Stimulated activated CD4-positive, alpha-beta T cell treated with anti-CD3 and anti-CD28 coated beads, Interleukin-2, amount 100 ng/mL, for 24 hours (primary cell): ENCODE measurements at places on chromosomes 11 and 22.

GRCh38 chr11:23781803-23782560 lies 714.9 kb upstream of the LUZP2 start:
- no peak for DNase-seq

DNA sequence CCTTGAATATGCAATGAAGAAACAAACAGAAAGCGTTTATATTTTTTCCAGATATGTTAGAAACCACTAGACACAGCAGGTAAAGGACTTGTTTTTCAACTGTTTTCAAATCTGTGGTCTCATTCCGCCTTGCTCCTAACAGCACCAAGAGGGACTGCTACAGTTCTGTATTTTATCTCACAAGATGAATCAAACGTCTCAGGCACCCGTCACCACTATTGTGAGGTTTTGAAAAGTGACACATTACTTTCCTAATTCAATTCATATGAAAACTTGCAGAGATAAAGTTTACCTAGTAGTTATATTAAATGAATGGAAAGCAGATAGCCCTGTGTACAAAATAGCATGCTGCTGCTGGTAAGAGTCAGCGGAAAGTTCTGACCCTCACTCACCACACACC lies 386.3 kb downstream of the ETS1 start:
- DNase-seq = no peak

DNA sequence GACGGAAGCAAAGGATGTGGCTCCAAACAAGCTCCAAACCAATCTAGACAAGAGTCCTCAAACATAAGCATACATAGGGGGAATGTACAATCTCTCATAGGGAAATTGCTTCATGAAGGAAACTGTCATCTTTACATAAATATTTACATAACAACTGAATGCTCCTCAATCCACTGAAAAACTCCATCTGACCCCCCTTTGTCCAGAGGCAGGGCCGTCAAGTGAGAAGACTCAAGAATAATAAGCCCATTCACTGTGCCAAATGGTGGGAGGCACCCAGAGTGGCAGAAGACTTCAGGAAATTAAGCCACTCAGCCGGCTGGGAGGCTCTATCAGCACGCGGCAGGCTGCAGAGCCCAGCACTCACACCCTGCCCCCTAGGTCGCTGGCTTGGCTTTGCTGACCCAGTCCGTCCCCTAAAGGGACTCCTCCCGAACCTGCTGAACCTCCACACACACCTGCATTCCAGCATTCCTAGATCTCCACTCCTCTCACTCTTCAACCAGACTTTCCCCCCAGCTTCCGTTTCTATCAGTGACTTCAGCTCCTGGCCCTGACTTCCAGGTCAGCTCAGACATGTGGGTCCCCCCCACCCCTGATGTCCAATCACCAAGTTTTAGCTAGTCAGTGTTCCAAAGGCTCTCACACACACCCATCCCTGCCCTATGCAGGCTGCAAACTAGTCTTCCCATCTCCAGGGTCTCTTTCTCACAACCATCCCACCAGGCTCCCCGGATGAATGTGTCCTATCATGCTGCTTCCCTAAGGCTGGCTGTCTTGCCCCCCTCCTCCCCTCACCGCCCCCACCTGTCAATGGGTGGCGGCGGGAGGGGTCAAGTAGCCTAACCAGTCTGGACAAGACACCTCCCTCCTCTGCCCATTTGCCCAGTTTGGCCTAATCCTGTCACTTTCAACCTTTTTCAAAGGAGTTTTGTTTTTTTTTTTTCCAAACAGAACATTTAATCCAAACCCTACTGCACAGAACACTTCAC lies 11.3 kb downstream of the VPS37C start:
- DNase-seq = no peak

DNA sequence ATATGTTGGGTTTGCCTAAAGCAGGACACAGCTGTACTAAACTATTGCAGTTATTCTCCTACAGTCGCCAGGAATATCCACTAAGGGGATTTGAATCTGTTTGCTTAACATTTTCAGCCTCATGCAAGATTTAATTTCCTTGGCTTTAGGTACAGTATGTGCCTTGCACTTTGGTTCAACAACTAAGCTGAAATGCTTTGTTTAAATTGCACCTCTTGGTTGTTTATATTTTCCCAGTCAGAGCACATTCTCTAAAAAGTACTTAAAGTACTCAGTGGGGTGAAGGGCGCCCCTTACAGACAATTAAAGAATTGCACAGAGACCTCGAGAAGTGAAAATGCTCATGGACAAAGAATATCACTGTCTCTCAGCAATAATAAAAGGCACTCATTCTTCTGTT lies 107.8 kb upstream of the MTNR1B start:
- no peak for DNase-seq

DNA sequence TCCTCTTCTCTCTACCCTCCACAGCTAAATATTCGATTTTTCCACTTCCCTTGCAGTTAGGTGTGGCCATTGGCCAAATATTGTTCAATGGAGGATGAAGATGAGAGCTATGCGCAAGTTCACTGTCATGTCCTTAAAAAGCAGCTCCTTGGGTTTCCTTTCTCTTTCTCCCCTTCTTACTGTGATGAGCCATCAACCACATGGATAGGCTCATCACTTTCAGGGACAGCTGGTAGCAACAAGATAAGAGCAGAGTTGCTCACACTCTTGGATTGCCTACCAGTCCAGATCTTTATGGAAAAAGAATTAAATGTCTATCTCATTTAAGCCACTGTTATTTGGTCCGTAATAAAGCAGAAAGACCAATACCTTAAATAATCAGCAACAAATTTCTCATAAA lies 377.0 kb downstream of the DDX10 start:
- no peak for DNase-seq

- no peak for DNase-seq
Observed at GRCh38 chr11:104124979-104125378, 39.0 kb downstream of the PDGFD start.

DNA sequence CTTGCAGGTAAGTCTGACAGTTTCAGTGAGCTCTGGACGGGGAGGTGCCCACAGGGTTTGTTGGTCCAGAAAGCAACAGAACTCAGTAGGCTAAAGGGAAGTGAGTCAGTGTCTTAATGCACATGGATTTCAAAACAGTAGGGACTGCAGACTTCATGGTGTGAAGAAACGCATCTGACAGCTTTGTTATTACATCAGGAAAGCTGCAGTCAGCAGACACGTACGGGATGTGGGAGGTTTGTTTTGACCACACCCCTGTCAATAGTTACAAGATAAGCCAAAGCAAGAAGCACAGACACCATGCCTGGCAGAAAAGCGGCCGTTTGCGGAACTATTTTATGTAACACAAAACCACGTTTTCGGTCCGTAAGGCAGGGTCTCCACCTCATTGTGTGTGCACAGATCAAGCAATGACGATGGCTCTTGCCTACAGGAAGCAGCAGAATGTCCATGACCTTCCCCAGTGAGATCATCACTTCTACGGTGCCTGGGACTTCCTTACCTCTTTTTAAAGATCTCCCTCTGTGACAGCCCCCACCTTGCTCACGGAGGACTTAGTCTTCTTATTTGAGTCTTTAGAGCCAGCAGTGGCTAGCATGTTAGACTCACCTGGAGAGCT lies 58.2 kb upstream of the FTH1 start:
- DNase-seq = peak; percentile 36

GRCh38 chr11:39120890-39121289 lies 2338.6 kb downstream of the LRRC4C start:
- DNase-seq = no peak

- DNase-seq = no peak
Observed at GRCh38 chr22:37765953-37766576, 41.7 kb upstream of the GCAT start.

DNA sequence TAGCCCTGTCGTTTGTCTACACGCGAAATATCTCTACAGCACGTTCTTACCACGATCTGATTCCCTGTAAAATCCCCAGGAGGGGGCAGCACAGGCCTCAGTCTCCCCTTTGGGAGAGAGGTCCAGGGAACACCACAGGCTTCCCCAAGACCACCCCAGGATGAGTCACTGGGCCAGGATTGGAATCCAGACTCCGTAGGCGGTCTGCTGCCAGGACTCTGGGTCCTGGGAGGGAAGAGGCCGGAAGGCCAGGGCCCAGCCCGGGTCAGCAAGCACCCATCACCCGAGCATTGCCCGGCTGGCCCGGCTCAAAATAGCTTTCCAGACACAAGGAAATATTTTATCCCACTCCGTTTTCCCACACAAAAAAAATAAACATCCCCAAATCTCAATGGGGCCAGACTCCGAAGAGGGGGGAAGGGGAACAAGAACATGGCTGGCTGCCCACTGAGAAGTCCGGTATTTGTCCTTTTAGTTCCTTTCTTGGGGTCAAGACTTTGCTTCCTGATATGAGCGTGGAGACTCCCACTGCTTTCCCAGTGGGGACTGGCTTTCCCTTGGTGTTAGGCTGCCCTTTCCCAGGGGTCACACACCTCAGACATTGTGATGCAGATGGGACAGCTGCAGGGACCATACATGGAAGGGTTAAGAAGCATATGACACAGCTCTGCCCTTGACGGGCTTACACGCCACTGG lies 91.3 kb downstream of the LRRC32 start:
- DNase-seq = no peak

GRCh38 chr11:94933223-94934130 lies 39.9 kb downstream of the CWC15 start:
- DNase-seq = no peak

- no peak for DNase-seq
Observed at GRCh38 chr22:36965696-36966095, 52.3 kb downstream of the CSF2RB start.

DNA sequence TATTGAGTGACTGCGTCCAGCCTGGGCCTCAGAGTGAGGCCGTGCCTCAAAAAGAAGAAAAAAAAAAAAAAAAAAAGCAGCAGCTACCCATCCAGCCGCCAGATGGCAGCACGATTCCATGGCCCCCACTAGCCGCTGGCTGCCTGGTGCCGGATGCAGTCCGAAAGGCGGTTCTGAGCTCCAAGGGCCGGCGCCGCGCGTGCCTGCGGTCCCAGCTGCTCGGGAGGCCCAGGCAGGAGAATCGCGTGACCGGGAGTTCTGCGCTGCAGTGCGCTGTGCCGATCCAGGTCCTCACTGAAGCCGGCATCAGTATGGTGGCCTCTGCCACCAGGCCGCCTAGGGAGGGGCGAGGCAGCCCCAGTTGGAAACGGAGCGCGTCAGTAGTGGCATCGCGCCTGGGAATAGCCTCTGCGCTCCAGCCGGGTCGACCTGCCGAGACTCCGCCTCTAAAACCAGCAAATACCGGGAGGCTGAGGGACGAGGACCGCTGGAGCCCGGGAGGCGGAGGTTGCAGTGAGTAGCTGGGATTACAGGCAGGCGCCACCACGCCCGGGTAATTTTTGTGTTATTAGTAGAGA lies 19.3 kb downstream of the SCARF2 start:
- peak; percentile 77 for DNase-seq

DNA sequence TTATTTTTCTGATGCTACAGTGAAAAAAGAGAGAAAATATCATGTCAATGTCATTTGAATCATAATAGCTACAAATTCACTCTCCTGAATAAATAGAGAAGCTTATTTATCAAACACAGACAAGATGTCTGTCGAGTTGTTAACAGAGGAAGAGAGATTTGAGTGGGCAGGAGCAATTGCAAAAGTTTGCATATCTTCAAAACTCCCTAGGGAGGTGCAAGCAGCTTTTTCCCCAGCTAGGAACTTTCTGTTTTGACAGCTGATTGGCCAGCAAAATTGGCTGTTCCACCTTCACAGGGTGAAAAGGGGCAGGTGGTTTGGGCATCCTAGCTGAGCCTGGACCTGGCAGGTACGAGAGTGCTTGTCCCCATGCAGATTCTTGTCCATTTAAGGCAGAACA lies 98.2 kb downstream of the NTM start:
- no peak for DNase-seq

DNA sequence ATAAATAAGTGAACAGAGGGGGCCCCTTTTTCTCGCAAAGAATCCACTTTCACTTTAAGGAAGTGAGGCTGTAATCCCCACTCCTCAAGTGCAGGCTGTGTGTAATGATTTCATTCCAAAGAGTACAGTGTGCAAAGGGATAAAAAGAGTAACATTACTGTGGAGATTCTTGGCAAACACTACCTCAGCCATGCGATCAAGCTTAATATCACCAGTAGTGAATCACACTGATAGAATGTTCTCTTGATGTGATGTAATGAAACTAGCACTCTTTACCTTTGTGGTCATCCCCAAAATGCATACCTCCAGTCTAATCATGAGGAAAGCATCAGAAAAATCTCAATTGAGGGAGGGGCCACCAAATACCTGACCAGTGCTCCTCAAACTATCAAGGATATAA lies 246.1 kb upstream of the CHORDC1 start:
- no peak for DNase-seq

DNA sequence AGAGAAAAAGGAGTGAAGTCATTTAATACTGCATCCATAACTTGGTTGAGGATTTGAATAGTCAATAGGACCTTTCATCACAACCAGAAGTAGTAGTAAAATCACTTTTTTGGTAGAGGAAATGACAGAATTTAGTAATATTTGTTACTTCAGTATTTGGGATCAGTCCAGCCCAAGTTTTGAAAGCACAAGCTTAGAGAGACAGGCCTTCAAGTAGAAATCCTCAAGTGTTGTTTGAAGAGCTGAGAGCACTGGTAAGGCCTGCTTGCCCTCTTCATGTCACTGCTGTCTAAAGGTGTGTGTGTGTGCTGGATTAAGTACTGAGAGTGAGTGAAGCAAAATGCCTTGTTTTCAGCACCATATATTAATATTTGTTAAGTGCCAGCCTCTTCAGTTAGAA lies 137.3 kb downstream of the WNT11 start:
- no peak for DNase-seq

DNA sequence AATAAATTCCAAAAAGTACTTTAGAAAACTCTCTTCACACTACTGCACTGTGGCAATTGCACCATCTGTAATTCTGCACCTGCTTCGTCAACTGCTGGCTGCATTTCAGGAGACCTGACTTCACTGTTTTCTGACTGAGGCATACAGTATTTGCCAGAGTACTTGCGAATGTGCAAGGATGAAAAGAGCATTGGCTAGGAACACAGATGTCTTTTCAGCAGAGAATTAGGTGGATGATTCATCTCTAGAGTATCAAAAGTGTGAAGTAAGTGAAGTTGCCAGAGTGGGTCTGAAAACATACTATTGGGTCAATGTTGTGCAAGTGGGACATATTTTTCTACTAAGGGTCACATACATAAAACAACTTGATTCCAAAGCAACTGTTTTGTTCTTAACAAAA lies 427.5 kb upstream of the CCDC90B start:
- DNase-seq = no peak

- no peak for DNase-seq
Observed at GRCh38 chr11:130115218-130115617, 44.4 kb upstream of the ST14 start.

DNA sequence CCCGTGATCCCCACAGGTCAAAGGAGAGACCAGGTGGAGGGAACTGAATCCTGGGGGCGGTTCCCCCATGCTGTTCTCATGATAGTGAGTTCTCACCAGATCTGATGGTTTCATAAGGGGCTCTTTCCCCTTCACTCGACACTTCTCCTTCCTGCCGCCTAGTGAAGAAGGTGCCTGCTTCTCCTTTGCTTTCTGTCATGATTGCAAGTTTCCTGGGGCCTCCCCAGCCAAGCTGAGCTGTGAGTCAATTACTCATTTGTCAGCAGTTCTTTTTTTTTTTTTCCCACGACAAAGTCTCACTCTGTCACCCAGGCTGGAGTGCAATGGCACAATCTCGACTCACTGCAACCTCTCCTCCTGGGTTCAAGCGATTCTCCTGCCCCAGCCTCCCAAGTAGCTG lies 1530.4 kb downstream of the BRD1 start:
- DNase-seq = no peak

- DNase-seq = no peak
Observed at GRCh38 chr11:83572581-83573496, 286.7 kb upstream of the CCDC90B start.
